ENCODE measurements at places on chromosomes 1 and 21. TPM values are rescaled to one million over a fixed set of nuclear protein-coding genes. Genes with fewer than 3 reads are reported as not detected.

- DNase-seq: no peak
These were observed 313.6 kb downstream of the HHIPL2 start for GRCh38 chr1:222234351-222234750.

DNA sequence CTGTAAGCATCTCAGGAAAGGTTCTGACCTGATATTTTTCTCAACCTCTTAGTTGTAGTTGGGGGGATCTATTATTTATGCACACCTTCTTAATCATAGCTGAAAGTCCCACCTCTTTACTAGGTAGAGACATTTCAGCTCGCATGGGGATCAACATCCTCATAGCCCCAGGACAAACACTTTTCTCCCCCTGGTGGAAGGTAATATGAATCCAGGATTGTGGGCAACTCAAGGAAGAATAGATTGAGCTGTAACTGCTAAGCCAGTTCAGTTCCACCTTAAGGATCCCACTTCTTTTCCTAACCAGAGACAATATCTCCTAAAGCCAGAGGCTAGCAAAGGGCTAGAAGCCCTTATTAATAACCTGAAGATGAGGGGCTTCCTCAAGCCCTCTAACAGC, 25.4 kb upstream of the SMYD3 start:
- DNase-seq: no peak

DNA sequence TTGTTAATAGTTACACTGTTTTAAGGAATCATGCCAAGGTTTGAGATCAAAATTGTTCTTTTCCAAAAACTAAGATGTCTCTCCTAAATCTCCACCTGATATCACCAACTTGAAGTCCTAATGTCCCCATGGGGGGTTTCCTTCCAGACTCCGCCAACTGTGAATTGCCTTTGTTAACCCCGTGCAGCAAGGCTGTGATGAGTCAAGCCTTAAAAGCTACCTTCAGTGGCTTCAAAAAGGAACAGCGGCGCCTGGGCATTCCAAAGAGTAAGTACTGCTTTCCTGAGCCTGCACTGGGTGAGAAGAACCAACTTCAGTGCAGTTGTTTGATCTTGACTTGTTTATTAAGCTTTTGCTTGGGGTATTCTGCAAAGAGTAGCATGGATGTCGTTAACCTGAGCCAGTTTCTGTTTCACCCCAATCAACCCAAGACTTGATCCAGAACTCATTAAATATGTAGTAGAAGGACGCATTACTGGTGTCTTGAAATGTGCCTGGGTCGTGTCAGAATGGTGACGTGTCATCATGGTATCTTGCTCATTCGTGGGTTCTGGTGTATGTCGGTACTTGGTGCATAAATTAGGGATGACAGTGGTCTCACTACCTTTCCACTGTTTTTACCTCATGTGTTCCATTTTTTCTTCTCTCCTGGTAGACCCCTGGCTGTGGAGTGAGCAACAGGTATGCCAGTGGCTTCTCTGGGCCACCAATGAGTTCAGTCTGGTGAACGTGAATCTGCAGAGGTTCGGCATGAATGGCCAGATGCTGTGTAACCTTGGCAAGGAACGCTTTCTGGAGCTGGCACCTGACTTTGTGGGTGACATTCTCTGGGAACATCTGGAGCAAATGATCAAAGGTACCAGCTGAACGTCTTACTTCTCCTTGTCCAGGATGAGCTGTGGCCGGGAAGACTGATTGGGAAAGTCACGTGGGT, 8.7 kb downstream of the ETS2 start:
- DNase-seq: no peak

DNA sequence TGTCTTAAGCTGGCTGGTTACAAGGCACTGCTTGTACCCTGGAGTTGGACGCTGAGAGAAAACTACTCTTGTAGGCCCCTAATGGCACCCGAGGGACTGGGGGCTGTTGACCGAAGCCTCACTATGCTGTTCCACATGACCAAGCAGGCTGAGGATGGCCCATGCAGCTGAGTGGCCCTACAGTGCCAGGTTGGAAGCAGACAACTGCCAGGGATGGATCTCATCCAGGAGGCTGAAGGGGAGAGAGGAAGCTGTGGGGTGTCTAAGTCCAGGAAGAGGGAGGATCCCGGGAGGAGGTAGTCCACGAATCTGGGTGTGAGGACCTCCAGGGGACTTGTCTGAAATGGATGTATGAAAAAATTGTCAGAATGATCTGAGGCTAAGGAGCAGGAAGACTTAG, 45.8 kb downstream of the FOXD2 start:
- DNase-seq: no peak

Gene KRTAP11-1
- total RNA-seq: not detected

Gene C2CD2
- total RNA-seq: 30.5 TPM

Gene OR6K6
- not detected for total RNA-seq
